ENCODE measurements at places on chromosomes 1 and 21.

DNA sequence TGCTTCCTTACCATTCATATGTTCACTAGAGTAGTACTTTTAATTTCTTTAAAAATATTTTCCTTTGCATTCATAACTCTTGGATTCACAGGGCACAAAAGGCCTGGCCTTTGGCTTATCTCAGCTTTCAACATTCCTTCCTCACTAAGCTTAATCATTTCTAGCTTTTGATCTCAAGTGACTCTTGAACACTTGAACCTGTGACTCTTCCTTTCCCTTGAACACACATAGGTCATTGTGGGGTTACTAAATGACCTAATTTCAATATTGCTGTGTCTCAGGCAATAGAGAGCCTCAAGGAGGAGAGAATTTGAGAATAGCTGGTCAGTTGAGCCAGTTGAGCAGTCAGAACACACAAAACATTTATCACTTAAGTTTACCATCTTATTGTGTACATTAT is 49.9 kb downstream of the COL11A1 start:
- no peak for DNase-seq

GRCh38 chr1:7019510-7019909 is 234.3 kb downstream of the CAMTA1 start:
- no peak for DNase-seq

DNA sequence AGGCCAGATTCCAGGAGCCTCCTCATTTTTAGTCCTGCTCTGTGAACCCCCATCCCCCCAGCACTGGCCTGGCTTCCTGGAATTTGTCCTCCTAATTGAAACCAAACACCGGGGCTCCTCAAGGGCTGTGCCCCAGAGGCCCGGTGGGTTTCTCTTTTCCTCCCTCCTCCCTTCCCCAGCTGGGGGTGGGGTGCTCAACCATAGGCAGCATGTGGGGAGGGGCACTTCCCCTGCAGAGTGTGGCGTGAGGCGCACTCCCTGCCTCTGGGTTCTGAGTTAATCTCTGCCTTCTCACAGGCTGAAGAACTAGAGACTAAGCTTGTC is 67.5 kb upstream of the ACOT11 start:
- no peak for DNase-seq

GRCh38 chr1:20413136-20413775 is 72.8 kb downstream of the CAMK2N1 start:
- DNase-seq = no peak

- DNase-seq = peak; percentile 94
These were observed 89.7 kb downstream of the DMRTA2 start for GRCh38 chr1:50333595-50333974.

GRCh38 chr1:33712186-33712585 is 151.7 kb upstream of the HMGB4 start:
- peak; percentile 56 for DNase-seq

GRCh38 chr1:178254433-178254832 is 160.5 kb downstream of the RASAL2 start:
- DNase-seq = no peak

DNA sequence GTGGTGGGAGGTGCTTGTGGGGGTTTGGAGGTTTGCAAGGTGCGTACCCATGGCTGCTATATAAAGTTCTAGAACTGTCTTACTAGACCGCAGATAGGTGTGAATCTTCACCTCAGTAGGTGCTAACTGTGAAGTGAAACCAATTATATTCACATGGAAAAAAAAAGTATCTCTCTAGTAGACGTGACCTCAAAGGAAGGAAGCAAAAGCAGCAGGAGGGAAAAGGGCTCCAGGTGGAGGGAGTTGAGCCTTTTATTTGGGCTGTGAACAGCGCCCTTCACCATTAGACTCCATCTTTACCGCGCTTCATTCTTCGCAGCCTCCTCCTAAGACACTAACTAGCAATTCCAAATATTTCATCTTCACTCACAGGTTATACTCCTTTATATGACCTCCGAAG is 129.8 kb downstream of the TBX19 start:
- DNase-seq = no peak

GRCh38 chr1:74953622-74954021 is 180.6 kb upstream of the LHX8 start:
- no peak for DNase-seq

DNA sequence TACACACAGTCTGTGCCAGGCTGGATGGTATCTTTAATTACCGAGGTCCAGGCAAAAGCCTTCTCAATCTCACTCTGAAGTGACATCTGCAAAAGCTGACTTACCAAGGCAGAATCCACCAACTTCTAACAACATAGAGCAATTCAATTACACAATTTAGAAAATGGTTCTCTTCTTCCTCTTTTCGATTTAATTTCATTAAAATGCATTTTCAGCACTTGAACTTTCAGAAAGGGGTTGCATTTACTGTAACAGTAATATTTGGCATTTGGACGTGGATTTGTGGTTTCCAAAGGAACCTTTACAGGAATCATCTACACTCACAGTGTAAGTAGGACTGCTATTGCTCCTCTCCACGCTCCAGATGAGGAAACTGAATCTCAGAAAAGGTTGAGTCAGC is 53.3 kb downstream of the ERO1B start:
- DNase-seq = no peak

- DNase-seq = no peak
These were observed 102.7 kb downstream of the CC2D1B start for GRCh38 chr1:52263153-52263910.

DNA sequence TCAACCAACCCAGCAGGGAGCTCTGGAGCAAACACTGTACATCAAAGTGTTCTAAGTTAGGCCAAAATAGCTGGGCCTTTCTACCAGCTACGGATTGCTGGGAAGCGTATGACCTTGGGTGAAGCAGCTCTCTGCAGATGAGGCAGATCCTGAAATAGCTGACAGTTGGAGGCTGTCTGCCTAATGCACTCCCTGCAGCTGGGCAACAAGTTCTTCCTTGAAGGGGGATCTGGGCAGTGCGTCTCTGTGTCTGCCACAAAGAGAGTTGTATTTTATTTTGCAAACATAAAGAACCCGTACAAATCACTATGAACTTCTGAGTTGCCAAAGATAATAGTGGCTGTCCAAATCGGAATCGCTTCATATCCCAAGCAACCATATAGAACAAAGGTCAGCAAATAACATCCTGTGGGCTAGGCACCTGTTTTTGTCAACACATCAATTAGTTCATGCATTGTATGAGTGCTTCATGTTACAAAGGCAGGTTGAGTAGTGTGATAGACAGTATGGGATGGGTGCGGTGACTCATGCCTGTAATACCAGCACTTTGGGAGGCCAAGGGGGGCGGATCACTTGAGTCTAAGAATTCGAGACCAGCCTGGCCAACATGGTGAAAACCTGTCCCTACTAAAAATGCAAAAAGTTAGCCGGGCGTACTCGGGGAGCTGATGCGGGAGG is 29.1 kb upstream of the KLF17 start:
- DNase-seq = no peak

- DNase-seq = no peak
These were observed 226.0 kb downstream of the PBX1 start for GRCh38 chr1:164784960-164785359.

DNA sequence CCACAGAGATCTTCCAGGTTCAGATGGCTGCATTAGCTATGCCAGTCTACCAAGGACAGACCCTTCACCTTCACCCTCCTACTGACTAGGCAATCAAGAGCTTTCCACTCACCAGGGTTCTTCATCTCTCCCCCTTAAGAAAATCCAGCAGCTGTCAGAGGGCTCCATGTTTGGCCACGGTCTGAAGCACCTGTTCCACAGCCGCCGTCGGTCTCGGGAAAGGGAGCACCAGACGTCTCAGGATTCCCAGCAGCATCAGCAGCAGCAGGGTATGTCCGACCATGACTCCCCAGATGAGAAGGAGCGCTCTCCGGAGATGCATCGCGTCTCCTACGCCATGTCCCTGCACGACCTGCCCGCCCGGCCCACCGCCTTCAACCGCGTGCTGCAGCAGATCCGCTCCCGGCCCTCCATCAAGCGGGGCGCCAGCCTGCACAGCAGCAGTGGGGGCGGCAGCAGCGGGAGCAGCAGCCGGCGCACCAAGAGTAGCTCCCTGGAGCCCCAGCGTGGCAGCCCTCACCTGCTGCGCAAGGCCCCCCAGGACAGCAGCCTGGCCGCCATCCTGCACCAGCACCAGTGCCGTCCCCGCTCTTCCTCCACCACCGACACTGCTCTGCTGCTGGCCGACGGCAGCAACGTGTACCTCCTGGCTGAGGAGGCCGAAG is 13.8 kb downstream of the TMCC2 start:
- DNase-seq = no peak

DNA sequence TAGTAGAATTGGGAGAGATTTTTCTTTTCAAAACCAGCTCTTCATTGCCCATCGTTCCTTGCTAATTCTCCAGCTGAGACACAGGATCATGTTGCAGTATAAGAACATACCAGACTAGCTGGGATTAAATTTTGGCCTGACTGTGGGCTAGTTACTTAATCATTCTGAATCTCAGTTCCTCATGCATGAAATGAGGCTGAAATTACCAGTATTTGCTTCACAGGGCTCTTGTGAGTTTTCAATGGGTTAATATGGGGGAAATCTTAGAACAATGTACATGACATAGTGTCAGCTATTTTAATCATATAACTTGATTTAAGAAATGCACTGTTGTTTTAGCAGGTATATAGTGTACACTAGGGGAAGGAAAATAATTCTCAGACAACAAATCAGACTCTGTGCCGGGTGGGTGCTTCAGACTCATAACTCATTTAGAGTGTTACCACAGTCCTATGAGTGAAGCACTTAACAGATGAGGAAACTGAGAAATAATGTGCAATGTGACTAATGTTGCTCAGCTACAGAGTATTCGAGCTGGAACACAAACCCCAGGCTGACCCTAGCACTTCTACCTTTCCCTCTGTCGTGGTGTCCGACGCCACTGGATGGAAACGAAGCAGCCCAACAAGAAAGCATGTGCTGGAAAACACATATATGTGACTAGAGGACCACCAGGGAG is 137.6 kb upstream of the SGIP1 start:
- no peak for DNase-seq

GRCh38 chr1:183673605-183674323 is 20.6 kb upstream of the APOBEC4 start:
- no peak for DNase-seq

GRCh38 chr21:45821998-45822397 is 159.6 kb upstream of the COL6A1 start:
- no peak for DNase-seq

DNA sequence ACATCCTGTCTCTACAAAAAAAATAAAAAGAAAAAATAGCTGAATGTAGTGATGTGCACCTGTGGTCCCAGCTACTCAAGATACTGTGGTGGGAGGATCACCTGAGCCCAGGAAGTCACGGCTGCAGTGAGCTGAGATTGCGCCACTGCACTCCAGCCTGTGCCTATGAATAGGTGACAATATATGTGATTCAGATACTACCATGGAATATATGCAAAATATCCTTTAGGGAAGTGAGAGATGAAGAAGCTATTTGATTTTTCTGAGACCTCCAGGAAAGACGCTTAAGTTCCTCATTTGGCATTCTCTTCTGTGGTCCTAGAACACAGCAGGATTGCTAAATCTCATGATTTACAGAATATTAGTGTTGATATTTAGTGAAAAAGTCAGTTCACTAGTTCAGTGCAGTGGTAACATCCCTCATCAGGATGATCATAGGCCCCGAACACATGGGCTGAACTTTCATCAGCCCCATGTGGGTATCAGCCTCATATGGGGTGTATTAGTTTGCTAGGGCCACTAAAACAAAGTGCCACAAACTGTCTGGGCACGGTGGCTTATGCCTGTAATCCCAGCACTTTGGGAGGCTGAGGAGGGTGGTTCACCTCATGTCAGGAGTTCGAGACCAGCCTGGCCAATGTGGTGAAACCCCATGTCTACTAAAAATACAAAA is 6.0 kb upstream of the VASH2 start:
- DNase-seq = no peak

- no peak for DNase-seq
These were observed 81.0 kb downstream of the CNIH3 start for GRCh38 chr1:224696891-224697765.

- DNase-seq = no peak
These were observed 217.0 kb downstream of the S1PR1 start for GRCh38 chr1:101453844-101454243.

- DNase-seq = no peak
These were observed 26.5 kb downstream of the CAP1 start for GRCh38 chr1:40067023-40067422.

- no peak for DNase-seq
These were observed 37.5 kb upstream of the AJAP1 start for GRCh38 chr1:4616831-4617465.

- DNase-seq = no peak
These were observed 33.7 kb upstream of the NEK7 start for GRCh38 chr1:198123133-198123532.

- DNase-seq = peak; percentile 87
These were observed 24.1 kb downstream of the SLC26A9 start for GRCh38 chr1:205918955-205919746.

DNA sequence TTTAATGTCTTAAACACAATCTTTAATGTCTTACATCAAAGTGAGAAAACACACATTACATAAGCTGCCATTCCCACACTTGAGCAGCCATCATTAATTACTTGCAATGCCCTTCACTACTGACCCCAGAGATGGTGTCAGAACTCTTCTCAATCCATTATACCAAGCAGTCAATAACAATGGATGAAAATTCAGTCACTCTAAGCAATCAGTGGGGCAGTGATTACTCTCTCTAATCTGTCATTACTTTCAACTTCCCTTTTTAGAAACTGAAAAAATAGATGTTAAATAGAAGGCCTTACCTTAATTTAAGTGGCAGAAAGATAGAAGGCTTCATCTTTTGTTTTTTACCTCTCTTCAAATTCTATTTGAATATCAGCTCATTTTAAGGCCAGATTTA is 9.7 kb upstream of the FRRS1 start:
- no peak for DNase-seq

DNA sequence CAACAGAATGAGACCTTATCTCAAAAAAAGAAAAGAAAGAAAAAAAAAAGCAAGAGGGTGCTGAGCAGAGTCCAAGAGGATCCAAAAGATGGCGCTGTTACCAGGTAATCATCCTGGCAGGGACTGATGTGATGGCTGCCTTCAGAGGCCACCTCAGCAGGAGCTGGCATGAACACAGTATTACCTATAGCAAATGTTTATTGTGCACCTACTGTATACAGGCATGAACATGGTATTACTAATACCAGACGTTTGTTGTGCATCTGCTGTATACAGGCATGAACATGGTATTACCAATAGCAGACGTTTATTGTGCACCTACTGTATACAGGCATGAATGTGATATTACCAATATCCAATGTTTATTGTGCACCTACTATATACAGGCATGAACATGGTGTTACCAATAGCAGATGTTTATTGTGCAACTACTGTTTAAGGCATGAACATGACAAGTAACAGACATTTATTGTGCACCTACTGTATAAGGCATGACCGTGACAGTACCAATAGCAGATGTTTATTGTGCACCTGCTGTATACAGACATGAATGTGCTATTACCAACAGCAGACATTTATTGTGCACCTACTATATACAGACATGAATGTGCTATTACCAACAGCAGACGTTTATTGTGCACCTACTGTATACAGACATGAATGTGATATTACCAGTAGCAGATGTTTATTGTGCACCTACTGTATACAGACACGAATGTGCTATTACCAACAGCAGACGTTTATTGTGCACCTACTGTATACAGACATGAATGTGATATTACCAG is 115.1 kb upstream of the TMEM51 start:
- peak; percentile 62 for DNase-seq
